ENCODE measurements at places on chromosomes 11 and 22.

GRCh38 chr22:46902998-46903916 lies 140.8 kb downstream of the TBC1D22A start:
- DNase-seq: no peak

GRCh38 chr11:24514219-24514594 lies 17.4 kb downstream of the LUZP2 start:
- DNase-seq: no peak

- DNase-seq: no peak
These were observed 2.9 kb downstream of the SCARF2 start for GRCh38 chr22:20434773-20435172.

DNA sequence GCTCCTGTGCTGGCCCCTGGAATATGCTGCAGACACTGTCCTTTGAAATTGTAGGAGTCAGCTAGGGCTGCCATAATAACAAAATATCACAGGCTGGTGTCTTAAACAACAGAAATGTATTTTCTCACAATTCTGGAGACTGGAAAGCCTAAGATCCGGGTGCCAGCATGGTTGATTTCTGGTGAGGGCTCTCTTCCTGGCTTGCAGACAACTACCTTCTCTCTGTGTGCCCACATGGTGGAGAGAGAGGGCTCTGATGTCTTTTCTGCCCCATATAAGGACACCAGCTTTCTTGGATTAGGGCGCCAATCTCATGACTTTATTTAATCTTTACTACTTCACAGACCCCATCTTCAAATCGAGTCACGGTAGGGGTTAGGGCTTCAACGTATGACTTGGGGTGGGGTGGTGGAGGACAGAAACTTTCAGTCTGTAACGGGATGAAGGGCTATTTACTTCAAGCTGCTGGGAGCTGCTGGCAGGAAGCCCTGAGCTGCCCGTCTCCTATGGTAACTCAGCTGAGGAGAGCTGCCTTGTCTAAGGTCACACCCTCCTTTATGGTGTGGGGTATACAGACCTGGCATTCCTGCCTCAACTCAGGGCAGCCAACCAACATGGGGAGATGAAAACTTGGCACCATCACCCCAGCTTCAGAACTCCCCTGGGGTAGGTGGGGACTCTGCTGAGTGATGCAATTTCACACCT lies 142.9 kb upstream of the ZBED5 start:
- DNase-seq: no peak

GRCh38 chr22:43827003-43827735 lies 15.1 kb upstream of the EFCAB6 start:
- DNase-seq: no peak

DNA sequence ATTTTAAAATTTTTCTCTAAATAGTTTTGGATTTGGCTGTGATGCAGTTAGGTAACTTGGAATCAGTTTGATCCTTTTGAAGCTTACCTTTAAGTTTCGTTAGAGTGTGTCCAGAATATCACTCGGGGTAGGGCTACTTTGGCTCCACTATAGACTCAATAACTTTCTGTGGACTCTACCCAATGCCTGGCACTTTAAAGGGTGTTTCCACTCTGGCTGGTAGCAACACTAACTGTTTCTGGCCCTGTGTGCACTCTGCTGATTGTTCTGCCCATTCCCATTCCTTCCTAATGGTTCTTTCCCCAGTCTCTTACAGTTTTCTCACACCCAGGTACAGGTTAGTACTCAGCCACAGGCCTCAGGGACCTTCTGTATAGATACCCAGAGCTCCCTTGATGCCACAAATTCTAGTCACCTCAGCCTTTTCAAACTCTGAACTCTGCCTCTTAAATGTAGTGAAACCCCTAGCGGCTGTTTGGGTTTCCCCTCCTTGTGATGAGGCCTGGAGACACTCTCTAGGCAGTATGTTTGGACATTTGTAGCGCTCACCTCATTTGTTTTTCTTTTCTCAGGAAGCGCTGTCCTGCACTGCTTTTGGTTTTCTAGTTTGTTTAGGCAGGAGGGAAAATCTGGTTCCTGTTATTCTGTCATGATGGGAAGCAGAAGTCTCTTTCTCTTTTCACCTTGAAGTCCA lies 16.8 kb downstream of the CUL5 start:
- DNase-seq: no peak

DNA sequence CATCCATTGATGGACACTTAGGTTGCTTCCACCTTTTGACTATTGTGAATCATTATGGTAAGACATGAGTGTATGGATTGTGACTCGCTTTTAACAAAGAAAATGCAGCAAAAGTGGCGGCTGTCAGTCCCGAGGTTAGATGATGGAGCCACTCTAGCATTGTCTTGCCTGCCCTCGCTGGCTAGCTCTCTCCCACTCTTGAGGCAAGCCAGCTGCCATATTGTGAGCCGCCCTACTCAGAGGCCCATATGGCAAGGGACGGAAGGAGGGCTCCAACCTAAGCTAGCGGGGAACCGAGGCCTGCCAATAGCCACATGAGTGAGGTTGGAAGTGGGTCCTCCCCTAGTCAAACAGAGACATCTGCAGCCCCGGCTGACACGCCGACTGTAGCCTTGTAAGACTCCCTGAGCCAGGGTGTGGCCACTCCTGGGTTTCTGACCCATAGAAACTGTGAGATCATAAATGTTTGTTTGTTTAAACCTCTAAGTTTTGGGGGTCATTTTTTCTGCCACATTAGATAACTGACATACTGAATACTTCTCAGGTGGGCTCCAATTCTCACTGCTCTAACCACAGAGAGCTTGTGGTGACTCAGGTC lies 160.2 kb downstream of the LDLRAD3 start:
- no peak for DNase-seq

DNA sequence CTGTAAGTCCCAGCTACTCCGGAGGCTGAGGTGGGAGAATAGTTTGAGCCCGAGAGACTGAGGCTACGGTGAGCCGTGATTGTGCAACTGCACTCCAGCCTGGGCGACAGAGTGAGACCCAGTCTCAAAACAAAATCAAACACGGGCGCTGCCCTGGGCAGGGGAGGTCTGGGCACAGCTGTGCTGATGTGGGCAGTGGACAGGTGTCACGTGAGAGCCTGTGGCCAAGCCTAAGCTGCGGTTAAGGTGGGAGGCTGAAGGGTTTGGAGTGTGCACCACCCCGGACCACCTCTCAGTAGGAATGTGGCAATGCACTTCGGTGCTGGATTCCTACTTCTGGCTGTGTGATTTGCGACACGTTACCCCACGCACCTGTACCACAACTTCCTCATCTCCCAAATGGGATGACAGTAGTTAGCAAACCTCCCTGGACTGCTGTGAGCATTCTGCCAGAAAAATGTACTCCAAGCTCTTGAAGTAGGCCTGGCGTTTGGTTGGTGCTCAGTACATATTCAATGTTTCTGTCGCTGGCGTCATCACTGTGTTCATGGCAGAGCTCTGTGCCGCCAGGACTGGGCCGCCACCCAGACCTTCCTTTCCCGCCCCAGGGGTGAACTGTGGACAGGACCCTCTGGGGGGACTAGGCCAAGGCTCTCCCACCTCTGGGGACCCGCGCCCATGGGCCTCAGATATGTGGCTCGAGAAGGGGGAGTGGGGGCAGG lies 807 bp upstream of the ZNF74 start:
- no peak for DNase-seq

DNA sequence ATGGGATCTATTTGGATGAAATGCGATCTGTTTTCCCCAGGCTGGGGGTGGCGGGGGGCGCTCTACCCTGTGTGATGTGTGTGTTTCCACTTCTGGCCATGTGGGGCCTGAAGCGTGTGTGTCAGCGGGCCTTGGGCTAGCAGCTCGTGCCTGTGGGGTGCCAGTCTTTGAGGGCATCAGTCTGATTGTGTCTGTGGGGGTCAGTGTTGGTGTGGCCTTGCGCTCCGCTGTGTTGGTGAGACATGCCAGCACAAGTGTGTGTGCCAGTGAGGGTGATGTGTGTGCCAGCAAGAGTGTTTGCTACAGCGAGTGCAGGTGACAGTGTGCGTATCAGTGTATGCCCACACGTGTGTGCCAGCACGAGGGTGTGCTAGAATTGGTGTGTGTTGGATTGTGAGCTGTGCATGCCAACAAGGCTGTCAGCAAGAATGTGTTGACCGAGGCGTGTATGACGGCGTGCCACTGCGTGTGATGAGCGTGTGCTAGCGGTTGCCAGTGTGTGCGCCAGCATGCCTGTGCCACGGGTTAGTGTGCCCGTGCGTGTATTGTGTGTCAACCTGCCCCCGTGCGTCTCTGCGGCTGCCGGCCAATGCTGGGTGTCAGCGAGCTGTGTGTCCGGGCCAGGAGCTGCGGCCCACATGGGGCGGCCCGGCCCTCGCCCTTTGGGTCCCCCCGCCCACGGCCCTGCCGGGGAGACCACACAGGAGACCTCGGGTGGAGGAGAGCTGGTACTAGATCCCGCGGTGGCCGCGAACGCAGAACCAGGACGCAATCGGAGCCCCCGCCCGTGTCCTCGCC lies 519 bp downstream of the ARRB1 start:
- DNase-seq: peak; percentile 49

- DNase-seq: no peak
These were observed 163.3 kb upstream of the CCDC90B start for GRCh38 chr11:83449338-83449913.

- DNase-seq: no peak
These were observed 34.3 kb downstream of the KIAA1671 start for GRCh38 chr22:24986816-24987215.

DNA sequence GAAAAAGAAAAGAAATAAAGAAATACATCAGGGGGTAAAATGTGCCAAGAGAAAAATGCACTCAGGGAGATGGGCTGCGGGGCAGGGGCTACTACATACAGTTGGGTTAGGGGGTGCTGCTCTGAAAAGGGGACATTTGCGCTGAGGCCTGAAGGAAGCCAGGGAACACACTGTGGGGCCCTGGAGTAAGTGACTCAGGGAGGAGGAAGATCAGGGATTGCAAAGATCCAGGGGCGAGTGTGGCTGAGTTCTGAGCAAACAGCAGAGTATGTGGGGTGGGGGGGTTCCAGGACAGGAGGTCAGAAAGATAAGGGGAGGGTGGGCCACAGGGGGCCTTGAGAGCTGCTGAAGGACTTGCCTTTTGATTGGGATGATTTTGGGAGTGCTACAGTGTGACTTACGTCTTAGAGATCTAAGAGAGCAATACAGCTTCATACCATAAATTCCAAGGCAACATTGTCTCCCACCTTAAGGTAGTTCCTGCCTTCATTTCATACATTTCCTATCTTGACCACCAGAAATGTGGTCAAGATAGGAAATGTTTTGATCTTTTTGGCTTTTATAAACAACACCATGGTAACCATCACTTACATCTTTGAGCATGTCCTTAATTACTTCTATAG lies 5.8 kb downstream of the A4GALT start:
- no peak for DNase-seq

DNA sequence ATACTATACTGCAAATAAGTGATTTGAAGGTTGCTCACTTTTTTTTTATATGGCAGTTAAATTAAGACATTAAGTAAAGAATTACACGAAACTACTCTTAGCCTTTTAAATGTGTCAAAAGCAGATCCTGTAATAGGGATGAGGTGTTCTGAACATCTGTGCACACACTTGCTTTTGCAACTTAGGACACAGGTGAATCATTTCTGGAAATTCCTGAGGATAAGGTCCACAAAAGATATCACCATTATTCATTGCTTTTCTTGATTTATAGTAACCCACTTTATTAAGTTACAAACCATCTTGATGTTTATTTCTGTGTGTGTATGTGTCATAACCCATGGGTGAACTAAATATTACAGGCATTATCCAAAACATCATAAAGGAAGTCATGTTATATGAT lies 55.9 kb downstream of the SLC5A12 start:
- DNase-seq: no peak

DNA sequence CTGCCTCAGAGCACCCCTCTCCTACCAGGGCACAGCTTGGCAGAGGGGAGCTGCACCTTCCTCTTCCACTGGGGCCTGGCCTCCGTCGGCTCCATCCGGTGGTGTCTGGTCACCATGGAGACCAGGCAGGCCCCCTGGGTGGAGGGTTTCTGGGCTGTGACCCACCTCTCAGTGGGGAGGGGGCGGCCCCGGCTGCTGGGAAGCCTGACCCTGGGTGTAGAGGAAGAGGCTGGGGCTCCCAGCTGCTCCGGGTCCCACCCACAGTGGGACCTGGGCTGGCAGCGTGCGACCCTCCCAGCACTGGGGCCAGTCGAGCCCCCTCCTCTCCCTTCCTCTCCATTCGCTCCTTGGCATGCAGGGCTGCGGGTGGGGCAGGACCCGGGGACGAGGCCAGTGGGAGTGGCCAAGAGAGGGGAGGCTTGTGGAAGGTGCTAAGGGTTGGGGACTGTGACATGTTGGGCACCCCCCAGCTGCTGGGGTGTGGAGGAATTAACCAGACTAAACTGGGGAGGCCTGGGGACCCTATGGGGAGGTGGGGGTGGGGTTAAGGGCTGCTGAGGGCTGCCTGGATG lies 46.8 kb downstream of the BRSK2 start:
- DNase-seq: no peak

DNA sequence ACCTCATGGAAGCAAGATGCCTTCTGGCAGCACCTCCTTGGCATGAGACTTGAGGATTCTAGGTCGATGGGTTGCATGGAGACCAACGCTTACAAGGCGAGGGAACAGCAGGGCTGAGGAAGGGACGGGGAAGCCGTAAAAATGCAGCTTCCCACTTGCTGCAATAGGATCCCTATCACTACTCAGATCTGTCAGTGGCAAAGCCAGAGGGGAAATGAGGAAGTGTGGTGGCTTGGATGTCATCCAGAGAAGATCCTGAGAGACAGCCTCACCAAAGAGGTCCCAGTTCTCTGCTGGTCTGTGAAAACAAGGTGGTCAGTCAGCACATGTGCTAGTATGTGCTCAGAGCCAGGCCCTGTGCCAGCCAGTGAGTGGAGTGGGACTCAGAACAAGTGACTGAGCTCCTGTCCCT lies 22.2 kb downstream of the CYB5R2 start:
- no peak for DNase-seq

- peak; percentile 76 for DNase-seq
These were observed 20.9 kb downstream of the SERGEF start for GRCh38 chr11:17991783-17992433.

- peak; percentile 67 for DNase-seq
These were observed 193.0 kb upstream of the SNX19 start for GRCh38 chr11:131109257-131109656.

DNA sequence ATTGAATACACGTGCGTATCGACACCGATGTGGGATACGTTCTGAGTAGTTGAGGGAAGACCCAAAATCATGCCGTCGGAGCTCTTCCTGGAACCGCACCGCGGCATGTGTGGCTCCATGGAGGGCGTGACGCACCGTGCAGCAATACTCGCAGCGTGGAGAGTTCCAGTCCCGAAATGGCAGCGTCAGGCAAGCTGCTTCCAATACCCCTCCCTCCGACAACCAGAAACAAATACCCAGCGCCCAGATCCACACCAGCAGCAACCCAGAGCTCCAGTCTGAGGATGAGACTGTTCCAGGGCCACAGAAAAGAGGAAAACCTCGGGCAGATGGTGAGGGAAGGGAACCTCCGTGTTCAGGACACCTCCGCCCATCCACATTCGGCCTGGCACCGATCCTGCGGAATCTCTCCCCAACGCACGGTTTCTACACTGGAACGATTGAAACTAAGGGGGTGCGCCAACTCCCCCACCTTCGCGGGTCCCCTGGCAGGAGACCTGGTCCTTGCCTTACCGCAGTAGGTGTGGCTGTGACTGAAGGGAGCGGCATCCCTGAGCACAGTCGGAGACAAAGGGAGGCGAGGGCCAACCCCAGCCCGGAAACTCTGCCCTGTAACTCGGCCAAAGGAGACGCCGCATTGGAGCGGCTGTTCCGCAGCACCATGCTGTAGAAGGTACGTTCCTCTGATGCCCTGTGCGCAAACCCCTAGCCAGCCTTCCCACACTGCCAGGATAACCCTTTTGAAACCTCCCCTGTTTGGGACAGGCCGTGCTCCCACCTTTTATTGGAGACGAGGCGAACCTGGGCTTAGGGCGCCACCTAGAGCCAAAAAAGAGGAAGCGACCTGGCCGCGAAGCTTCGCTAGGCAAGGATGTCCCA lies 28.2 kb downstream of the DBX1 start:
- peak; percentile 84 for DNase-seq

Measured in GM03348 (cell line).